HCEC 1CT (cell line): ENCODE measurements at places on chromosomes 16 and 17.
A peak's percentile ranks its signal among the peaks of the same experiment; 100 is the strongest.

DNA sequence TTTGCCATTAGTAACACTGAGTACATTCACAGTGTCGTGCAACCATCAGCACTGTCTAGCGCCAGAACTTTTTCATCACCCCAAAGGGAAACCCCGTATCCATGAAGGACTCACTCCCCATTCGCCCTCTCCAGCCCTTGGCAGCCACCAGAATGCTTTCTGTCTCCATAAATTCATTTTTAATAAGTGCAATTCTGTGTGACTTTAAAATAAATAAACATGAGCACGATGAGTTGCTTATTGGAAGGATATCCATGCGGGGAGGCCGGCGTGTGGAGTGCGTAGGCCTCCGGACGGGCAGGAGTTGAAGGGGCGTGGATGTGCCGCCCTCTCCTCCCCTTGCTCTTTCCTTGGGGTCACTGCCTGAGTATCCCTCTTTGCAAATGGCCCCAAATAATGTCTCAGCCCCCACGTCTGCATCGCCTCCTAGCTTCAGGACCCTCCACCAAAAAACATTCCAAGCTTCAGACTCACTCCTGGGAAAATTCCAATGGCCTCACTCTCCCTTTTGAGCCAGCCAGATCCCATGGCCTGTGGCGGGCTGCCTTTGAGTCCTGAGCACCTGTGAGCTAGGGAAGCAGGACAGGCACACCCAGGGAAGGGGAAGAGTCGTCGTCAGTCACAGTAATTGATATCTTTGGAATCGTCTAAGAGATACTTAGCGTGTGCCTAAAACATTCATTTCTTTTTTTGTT lies 306.3 kb downstream of the SEC14L1 start:
- peak; percentile 51 for DNase-seq

- no peak for DNase-seq
These were observed 75.9 kb downstream of the USP22 start for GRCh38 chr17:20966870-20967269.

- peak; percentile 42 for DNase-seq
These were observed 93.9 kb downstream of the CEP112 start for GRCh38 chr17:66098040-66098439.

- DNase-seq = no peak
These were observed 275.8 kb downstream of the FOXL1 start for GRCh38 chr16:86854058-86854621.

- DNase-seq = no peak
These were observed 1.8 kb downstream of the KCNJ2 start for GRCh38 chr17:70171159-70171558.

- DNase-seq = no peak
These were observed 67.5 kb downstream of the GNAO1 start for GRCh38 chr16:56258508-56259424.

DNA sequence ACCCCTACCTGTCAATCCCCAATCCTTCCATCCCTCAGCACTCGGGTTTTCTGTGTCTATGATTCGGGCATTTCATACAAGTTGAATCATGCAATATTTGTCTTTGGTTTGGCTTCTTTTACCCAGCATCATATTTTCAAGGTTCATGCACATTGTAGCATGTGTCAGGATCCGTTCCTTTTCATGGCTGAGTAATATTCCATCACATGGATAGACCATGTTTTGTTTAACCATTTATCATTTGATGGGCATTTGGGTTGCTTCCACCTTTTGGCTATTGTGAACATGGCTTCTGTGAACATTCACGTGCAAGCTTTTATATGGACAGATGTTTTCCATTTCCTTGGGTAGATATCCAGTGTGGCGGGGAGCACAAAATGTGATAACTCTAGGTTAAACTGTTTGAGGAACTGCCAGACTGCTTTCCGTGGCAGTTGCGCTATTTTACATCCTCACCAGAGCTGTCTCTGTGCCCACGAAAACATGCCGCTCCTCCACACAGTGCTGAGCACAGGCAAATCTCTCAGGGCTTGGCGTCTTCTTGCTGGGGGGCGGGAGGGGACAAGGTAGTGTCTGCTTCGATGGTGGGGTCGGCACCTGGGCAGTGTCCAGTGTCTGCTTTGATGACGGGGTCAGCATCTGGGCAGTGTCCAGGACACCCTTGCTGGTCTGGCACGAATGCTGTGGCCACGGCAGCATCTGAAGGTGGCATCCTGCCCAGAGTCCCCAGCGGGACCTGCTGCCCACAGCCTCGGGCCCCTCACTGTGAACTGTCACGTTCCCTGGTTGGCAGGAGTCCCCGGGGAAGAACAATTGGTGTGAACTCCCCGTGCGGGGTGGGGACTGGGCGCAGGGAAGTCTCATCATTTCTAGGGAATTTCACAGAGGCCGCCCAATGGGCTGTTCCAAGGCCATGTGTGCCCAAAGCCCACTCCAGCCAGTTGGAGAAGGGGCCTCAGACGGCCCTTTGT lies 32.4 kb upstream of the JPH3 start:
- no peak for DNase-seq

- DNase-seq = no peak
These were observed 47.0 kb downstream of the MAPT start for GRCh38 chr17:45941395-45941794.

GRCh38 chr17:7141824-7142223 lies 27.2 kb upstream of the ASGR2 start:
- DNase-seq = no peak

- DNase-seq = no peak
These were observed 73.6 kb upstream of the HSBP1 start for GRCh38 chr16:83734136-83734535.

DNA sequence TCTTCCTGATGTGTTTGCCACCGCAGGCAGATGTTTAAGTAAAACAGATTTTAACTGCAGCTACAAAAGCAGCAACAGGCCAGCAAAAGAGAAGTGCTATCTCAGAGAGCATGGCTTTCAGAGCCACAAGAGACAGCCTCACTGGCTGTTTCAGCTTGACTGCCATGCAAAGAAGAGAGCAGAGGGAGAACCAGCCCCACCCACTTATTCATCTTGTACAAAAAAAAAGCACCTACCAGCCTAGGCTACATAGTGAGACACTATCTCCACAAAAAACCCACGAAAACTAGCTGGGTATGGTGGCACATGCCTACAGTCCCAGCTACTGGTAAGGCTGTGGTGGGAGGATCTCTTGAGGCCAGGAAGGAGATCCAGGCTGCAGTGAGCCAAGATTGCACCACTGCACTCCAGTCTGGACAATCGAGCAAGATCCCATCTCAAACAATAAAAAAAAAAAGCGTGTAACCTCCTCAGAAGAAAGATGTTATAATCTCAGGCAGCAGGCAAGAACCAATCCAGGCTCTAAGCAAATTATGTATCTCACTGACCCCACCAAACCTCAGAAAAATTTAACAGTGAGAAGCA lies 30.0 kb downstream of the STH start:
- no peak for DNase-seq

GRCh38 chr16:68369697-68370580 lies 59.1 kb downstream of the PRMT7 start:
- no peak for DNase-seq
